Naive thymus-derived CD4-positive, alpha-beta T cell (primary cell): ENCODE measurements at places on chromosomes 1 and 21. TPM values are rescaled to one million over a fixed set of nuclear protein-coding genes. Genes with fewer than 3 reads are reported as not detected.

The WASF2 gene
- polyA plus RNA-seq = 78.4 TPM

The HPCA gene
- not detected for polyA plus RNA-seq

The STYXL2 gene
- not detected for polyA plus RNA-seq

The LDLRAD2 gene
- not detected for polyA plus RNA-seq
